ENCODE measurements at places on chromosomes 2 and 18.

- no peak for DNase-seq
These were observed 31.6 kb upstream of the NCOA1 start for GRCh38 chr2:24459224-24460161.

- DNase-seq, result peak; percentile 26
These were observed 27.4 kb upstream of the TAF1B start for GRCh38 chr2:9815844-9816279.

- DNase-seq, result no peak
These were observed 217.1 kb upstream of the CYRIA start for GRCh38 chr2:16882706-16883105.

DNA sequence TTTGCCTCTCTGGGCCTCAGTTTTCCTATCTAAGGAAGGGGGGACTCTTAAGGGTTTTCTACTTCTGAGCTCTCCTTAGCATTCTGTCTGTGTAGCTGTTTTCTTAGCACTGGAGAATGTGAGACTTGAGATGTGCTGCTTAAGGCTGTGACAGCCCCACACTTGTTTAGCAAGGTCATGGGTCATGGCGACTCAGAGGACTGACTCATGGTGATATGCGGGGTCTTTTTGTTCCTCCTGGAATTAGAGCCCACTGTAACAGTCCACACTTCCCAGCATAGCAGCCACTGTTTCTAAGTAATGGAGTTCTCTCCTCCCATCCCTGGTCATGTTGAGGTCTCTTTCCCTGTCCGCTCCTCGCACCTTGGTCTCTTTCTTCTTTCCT is 4.1 kb upstream of the LPIN1 start:
- DNase-seq, result no peak

- DNase-seq, result no peak
These were observed 33.6 kb downstream of the PTPRM start for GRCh38 chr18:7600528-7601245.

DNA sequence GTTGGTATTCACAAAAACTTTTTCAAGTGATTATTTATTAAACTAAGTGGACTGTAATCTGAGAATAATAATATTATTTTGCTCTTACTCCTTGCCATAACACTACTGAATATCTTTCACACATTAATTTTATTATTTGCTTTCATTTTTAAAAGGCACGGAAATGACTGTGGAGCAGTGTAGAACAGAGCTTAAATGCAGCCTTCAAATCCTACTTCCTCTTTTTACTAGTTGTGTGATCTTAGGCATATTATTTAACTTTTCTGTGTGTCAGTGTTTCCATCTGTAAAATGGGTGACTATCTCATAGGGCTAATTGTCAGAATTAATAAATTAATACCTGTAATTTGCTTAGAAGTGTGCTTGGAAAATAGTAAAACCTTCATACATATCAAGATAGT is 55.5 kb upstream of the SLC8A1 start:
- DNase-seq, result peak; percentile 38

GRCh38 chr2:77519888-77520506 is 2.2 kb downstream of the LRRTM4 start:
- DNase-seq, result no peak

DNA sequence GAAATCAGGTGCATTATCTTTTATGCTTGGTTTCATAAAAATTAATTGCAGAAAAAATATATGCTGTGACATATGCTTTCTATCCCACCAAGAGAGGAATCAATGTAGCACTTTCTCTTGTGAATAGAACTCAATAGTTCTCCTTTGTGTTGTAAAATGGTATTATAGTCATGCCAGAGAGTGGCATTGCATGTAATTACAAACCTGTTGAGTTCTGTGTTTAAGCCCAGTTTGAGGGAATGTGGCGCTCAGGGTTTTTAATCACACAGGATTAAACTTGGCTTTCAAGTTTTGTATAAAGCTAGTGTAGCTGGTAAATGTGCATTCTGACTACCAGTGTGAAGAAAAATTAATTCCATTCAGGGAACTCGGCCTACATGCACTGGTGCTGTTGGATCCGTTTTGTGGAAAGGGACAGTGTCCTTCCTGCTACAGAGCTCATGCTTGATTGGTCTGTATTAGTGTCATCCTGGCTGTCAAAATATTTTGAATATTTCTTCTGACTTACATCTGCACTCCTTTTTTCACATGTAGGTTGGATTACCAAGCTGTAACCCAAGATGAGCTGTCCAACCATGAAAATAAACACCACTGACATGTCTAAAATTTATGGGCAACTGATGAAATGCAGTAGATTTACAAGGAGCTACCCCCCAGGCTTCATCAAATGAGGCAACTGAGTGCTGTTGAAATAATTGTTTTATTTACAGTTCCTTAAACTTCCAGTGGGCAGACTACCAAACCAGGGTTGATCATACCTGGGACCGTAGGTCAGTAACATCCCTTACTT is 80.3 kb downstream of the SLC4A3 start:
- no peak for DNase-seq

DNA sequence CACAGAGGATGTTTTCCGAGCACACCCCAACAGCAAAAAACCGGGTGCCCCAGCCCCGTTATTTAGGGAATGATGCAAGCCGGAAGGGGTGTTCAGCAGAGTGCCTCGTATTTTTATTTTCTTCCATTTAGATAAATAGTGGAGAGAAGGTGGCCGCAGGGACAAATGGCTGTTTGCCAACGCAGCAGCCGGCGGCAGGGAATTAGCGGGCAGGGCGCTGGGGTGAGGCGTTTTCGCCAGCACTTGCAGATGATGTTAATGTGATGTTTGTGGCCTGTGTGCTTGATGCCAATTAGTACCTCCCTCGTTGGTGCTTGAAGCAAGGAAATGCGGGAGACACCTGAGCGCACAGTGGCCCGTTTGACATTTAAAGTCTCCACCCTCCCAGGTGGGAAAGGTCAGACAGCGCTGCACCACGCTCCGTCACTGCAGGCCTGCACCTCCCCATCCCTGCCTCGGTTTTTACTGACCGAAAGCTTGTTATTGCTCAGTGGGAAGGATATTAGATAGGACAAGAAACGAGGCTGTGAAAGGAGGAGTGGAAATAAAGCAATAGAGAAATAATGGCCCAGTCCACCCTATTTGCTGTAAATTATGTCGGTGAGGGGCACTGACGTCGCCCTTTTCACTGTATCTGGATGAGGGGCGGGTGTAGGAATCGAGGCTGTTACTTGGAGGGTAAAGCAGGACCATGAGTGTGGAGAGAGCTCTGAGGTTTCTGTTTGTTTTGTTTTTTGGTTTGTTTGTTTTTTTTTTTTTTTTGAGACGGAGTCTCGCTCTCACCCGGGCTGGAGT is 39.1 kb downstream of the NFATC1 start:
- DNase-seq, result no peak
